ENCODE measurements at places on chromosomes 12 and 14.

DNA sequence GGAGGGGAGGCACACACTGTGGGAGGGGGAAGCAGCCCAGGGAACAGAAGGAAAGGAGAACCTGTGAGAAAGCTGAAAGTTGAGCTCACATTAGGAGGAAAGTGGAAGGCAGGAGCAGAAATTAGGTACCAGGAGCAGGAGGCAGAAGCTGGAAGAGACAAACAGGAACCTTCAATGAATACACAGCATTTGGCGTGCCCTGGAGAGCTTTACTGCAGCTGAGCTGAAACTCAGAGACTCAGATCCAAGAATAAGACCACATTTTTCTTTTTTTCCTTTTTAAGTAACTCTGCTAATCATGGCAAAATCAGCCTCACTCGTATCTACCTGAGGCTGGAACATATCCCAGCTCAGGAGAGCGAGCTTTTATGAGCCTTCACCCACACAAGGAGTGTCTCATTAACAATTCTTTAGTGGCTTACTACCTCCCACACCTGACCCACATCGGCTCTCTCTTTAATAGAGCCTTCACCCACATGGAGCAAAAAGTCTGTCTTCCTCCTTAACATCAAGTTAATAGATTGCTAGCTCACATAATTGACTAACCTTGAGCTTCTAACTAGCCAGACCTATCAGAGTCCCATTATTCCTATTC lies 18.2 kb upstream of the CERS5 start:
- no peak for DNase-seq

DNA sequence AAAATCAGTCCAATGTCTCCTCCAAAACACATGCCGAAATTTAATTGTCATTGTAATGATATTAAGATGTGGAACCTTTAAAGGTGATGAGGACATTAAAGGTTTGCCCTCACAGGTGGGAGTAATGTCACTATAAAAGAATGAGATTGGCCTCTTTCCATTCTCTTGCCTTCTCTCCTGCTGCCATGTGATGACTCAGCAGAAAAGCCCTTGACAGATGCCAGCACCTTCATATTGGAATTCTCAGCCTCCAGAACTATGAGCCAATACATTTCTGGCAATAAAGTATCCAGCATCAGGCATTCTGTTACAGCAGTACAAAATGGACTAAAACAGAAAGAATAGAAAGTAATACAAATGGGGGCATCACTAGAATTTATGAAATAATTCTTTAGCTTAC lies 609.7 kb downstream of the SLC16A7 start:
- no peak for DNase-seq

DNA sequence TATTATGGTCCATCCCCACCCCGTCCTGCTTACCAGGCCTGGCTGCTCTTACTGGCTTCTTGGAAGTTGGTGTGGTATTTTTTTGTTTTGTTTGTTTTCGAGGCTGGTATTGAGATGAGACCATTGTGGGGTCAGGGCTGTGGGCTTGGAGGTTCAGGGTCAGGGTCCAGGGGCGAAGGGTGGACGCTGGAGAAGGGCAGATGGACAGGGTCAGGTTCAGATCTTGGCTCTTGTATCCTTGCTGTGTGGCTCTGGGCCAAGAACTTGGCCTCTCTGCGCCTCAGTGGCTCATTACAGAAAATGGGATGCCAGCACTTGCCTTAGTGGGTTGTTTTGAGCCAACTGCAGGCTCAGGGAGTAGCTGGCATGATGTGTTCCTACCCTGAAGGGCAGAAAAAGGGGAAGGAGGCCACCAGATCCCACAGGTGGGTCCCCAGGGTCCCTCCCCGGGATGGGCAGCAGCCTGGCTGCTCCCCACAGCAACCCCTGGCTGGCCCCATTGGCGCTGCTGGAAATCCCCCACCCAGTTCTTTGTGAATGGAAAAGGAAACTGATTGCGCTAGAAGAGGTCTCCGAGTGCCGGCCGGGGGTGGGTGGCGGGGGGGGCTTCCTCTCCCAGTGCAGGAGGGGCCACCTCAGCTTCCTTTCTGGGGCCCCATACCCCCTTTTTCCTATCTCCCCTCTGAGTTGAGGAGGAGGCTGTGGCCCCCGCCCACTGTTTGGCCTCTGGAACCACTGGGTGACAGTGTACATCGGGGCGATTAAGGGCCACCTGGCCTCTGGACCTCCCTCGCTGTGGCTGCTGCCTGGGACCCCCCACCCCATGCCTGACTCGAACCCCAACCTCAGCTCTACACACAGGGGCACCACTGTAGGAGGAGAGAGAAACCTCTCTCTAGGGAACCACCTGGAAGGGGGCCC lies 25.0 kb downstream of the SH2B3 start:
- no peak for DNase-seq

DNA sequence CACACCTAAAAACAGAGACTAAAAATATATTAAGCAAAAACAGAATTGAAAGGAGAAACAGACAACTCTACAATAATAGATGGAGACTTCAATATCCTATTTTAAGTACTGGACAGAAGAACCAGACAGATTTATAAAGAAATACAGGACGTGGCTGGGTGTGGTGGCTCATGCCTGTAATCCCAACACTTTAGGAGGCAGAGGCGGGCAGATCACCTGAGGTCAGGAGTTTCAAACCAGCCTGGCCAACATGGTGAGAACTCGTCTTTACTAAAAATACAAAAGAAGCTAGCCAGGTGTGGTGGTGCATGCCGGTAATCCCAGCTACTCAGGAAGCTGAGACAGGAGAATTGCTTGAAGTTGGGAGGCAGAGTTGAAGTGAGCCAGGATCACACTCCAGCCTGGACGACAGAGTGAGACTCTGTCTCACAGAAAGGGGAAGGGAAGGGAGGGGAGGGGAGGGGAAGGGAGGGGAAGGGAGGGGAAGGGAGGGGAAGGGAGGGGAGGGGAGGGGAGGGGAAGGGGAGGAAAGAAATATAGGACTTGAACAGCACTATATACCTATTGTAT lies 53.0 kb downstream of the CDK17 start:
- no peak for DNase-seq

DNA sequence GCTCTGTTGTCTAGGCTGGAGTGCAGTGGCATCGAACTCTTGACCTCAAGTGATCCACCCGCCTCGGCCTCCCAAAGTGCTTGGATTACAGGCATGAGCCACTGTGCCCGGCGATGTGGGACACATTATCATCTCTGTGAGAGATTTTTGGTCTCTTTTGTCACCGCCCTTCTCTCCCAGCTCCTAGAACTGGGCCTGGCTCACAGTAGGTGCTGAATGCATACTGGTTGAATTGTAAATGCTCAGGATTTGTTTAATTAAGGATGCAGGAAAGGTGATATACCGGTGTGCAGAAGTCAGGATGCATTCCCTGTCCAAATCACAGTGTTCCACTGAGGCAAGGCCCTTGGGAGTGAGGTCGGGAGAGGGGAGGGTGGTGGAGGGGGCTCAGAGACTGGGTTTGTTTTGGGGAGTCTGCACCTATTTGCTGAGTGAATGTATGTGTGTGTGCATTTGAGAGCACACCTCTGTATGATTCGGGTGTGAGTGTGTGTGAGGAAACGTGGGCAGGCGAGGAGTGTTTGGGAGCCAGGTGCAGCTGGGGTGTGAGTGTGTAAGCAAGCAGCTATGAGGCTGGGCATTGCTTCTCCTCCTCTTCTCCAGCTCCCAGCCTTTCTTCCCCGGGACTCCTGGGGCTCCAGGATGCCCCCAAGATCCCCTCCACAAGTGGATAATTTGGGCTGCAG lies 1.0 kb upstream of the KRT18 start:
- DNase-seq, result no peak

- DNase-seq, result no peak
Measured at GRCh38 chr14:66056268-66056907, 429.8 kb upstream of the CCDC196 start.

DNA sequence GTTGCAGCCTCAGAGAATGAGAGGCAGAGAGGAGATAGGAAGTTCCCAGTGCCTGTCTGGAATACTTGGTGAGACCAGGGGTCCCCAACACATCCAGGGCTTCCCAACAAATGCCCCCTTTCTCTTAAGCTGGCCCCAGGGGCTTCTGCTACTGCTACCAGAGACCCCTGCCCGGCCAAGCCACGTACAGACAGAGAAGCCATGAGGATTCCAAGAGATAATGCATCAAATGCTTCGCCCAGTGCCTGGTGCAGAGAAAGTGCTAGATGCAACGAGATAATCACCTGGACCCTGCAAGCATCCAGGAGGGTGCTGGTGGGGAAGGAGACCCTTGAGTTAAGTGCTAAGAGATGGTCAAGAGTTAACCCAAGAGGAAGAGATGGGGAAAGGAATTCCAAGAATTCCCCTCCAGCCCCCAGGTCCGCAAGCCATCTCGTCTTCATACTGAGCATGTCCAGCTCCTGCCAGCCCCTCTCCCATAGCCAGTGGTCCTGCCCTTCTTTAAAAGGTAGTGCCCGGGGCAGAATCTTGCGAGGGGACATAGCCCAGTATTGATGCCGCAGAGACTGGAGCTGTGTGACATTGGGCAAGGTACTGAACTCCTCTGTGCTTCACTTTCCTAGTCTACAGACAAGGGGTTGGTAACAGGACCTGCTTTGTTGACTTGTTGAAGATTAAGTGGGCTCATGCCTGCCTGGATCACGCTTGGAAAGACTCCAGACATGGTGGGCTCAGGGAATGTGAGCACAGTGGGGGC lies 103.3 kb downstream of the CALM1 start:
- DNase-seq, result no peak

- DNase-seq, result no peak
Measured at GRCh38 chr12:64528616-64529015, 76.7 kb downstream of the TBK1 start.

DNA sequence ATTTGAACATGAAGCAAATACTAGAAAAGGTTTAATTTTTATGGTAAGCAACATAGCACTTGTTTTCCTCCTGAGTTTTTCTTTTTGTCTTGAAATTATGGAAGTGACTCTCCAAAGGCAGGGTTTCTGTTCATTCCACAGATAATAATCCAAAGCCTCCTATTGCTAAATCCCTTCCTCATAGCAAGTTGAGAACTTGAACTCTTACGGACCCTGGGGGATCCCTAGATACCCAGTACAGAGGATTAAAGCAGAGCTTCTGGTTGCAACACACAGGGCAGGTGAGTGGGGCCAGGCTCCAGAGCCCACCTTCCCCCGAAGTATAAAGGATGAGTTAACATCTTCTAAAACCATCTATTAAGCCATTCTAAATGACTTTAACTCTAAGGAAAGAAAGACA lies 294.1 kb downstream of the RMST start:
- DNase-seq, result no peak

GRCh38 chr14:99686557-99687283 lies 2.6 kb downstream of the CYP46A1 start:
- no peak for DNase-seq

DNA sequence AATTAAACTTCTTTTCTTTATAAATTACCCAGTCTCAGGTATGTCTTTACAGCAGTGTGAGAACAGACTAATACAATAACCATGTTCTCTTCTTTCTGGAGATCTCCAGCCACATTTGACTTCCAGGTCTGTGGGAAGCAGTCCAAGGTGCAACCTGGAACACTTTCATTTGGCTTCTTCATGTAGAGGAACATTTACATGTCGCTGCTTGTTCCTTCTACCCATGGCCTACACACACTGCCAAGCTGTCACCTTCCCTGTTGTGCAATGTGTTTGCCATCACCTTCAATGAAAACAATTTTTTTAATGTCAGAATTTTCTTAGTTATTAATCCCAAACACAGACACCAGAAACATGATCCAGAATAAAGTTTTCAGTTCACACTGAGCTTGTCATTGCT lies 104.7 kb downstream of the PRKCH start:
- no peak for DNase-seq

DNA sequence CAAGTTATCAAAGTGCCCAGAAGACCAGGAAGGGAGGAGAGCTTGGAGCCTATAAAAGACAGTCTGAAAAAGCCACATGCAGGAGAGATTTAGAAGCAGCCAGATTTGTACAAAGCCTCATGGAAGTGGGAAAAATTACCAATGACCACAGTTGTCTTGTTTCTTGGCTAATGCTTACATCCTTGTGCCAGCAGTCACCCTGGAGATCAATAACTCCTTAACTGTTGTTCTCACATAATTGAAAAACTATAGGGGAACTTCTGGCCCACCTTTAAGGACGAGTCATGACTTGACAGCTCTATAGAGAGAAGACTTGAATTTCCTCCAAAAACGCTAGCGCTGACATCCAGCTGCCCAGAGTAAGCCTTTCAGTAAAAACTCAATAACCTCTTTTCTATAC lies 313.1 kb downstream of the GALC start:
- DNase-seq, result no peak

DNA sequence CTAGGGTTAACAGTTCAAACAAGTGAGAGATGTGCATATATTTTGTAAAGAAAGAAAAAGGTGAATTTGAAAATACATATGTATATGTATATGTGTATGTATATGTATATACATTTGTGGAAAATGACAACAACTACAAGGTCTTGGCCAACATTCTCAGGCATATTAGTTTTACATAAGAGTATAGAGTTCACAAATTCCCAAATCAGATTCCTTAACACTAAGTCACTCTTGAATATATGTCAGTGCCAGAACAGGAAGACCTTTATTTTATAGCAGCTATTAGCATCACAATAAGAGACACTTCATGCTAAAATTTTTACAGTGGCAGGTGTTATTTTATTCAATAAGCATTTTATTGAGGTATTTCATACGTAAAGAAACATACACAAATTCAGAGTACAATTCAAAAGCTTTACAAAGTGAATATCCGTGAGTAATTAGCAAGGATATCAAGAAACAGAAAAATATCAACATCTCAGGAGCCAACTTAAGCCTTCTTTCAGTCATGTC lies 179.7 kb downstream of the SLC6A15 start:
- no peak for DNase-seq

GRCh38 chr12:104704224-104704779 lies 247.6 kb downstream of the CHST11 start:
- no peak for DNase-seq

DNA sequence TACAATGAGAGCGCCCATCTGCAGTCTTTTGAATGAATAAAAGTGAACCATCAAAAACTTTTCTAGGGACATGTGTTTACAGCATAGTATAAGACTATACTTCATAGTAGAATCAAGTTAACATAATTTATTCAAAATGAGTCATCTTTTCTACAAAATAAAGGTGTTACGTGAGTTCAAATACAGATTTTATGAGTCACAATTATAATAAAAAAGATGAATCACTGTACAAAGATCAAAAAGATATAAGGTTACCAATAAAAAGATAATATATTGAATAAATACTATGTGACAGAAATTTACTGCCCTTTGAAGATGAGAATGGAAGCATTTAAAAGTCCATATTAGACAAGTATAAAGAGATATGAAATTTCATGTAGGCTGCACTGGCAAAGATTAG lies 2.8 kb downstream of the MBIP start:
- no peak for DNase-seq

GRCh38 chr14:75294649-75295033 lies 16.0 kb downstream of the FOS start:
- DNase-seq, result no peak

DNA sequence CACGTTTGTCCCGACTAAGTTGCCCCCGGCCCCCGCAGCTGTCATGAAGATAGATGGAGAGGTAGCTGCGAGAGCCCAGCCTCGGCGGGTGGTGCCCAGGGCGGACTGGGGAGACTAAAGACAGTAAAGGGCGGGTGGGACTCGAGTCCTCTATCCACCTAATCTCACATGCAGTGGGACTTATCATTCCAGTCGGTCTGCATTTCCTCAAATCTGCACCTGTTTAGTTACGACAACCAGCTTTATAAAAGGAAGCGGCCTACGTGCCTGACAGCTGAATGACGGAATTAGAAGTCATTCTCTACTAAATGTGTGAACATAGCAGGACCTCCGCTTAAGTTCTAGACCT lies 109.8 kb upstream of the EGLN3 start:
- no peak for DNase-seq

All from stromal cell of bone marrow (primary cell).